ENCODE measurements at places on chromosomes 7 and 10.

DNA sequence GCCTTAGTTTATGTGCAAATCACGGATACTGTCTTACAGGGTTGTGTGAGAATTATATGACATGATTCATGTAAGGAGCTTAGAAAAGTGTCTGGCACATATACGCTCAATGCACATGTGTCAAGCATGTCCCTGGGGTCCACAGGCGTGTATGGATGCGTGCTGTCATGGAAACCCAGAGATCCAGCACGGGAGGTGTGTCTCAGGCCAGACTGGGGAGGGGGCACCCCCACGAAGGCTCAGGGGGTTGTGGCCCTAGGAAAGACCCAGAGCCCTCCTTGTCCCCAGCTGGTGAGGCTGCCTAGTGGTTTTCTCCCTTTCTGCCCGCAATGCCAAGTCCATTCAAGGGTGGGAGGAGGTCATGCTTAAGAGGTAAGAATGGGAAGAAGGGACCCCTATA is 9.1 kb downstream of the BTBD16 start:
- DNase-seq = no peak

- no peak for DNase-seq
Observed at GRCh38 chr7:20146451-20146850, 70.7 kb downstream of the MACC1 start.

DNA sequence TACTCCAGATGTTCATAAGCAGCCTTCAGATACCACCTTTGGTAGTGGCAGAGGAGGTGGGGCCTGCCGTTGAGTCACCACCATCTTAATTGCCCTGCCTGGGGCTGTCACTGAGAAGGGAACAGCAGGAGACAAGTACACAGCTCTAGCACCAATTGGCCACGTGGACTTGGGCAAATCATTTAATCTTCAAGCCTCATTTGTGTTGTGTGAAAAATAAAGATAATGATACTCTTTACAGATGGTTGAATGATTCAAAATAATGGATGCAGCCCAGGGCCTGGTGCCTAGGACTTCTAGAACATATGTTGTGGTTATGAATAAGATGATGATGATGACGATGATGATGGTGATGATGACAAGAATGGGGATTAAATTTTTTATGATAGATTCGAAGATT is 111.9 kb upstream of the ADAM12 start:
- DNase-seq = no peak

DNA sequence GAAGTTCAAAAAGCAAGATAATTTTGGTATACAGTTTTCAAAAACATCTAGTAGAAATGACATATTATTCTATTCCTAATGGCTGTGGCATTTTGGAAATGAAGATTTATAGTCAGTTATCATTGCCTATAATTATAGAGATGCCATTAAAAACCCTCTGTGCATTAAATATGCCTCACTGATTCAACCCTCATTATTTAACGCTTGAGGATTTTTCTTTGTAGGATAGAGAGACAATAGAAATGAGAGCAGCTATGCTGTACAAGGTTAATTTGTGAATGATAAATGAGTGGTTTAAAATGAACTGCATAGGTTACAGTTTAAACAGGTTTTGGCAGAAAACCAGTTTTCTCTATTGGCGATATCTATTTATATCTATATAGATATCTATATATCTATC is 32.2 kb upstream of the SEMA3A start:
- no peak for DNase-seq

GRCh38 chr7:79749856-79750255 is 296.4 kb upstream of the MAGI2 start:
- no peak for DNase-seq

DNA sequence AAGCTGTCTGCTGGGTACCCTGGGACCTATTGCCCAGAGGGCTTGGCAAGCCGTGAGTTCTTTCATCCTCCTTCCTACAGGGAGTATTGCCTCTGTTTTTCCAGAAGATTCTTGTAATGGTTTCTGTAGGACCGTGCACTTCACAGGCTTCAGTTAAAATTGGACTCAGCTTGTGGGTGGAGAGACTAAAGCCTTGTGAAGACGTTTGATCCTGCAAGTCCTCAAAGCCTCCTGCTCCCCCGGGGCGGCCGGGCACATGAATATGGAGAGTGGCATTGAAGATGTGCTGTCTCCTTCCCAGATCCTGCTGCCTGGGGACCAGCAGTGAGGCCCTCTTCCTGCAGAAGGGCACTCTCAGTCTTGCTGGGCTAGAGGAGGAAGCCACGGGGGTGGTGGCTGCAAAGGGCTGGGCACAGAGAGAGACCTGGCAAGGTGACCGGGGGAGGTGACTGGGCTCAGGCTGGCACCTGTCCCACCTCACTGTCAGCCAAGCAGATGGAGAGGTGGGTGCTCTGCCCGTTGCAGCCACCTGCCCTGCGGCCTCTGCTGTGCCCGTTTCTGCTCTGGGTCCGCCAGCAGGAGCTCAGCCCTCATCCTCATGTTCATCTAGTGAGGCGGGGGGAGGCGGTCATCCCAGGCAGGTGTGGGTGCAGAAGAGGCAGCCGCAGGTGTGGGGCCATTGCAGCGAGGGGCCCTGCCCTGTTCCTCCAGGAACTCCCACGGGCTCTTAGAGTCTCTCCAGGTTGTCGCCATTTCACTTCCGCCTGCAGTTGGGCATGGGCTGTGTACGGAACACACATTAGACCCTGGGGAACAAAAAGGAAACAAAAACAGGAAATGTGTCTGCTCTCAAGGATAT is 55.7 kb downstream of the TMEM209 start:
- no peak for DNase-seq

GRCh38 chr10:129693382-129693781 is 226.3 kb downstream of the MGMT start:
- no peak for DNase-seq

GRCh38 chr10:71255808-71256660 is 43.7 kb downstream of the UNC5B start:
- DNase-seq = no peak

GRCh38 chr7:128005117-128005516 is 26.1 kb downstream of the LRRC4 start:
- no peak for DNase-seq

DNA sequence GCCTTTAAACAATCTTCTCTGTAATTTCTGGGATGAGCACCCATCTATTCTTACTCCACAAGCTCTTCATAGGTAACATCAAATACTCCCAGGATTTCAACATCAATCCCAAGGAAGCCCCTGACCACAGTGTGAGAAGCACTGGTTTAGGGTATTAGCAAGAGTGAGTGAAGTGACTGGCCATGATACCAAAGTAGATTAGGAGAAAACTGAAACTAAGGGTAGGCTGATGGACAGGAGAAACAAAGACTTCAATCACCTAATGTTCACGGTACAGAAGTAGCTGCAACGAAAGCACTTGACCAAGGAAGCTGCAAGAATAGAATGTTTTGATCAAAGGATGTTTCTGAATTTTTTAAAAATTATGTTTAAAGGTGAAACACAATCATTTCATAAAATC is 49.8 kb downstream of the LMBR1 start:
- no peak for DNase-seq

GRCh38 chr7:33762911-33763306 is 142.4 kb upstream of the BMPER start:
- no peak for DNase-seq

DNA sequence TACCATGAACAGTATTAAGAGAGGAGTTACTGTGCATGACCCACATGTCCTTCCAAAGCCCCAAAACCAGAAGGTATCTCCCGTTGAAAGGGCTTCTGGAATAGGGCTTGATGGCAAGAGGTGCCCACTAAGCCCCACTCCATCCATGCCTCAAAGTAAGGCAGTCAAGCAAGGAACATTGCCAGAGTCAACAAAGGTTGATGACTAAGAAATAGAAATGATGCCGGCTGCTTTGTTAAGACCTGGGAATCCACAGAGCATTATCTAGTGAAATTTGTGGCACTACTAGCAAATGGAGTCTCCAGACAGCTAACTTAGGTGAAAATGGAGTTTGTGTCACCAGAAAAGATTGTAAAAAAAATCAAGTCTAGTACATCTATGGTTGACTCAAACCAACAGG is 6.2 kb downstream of the SFR1 start:
- DNase-seq = no peak

DNA sequence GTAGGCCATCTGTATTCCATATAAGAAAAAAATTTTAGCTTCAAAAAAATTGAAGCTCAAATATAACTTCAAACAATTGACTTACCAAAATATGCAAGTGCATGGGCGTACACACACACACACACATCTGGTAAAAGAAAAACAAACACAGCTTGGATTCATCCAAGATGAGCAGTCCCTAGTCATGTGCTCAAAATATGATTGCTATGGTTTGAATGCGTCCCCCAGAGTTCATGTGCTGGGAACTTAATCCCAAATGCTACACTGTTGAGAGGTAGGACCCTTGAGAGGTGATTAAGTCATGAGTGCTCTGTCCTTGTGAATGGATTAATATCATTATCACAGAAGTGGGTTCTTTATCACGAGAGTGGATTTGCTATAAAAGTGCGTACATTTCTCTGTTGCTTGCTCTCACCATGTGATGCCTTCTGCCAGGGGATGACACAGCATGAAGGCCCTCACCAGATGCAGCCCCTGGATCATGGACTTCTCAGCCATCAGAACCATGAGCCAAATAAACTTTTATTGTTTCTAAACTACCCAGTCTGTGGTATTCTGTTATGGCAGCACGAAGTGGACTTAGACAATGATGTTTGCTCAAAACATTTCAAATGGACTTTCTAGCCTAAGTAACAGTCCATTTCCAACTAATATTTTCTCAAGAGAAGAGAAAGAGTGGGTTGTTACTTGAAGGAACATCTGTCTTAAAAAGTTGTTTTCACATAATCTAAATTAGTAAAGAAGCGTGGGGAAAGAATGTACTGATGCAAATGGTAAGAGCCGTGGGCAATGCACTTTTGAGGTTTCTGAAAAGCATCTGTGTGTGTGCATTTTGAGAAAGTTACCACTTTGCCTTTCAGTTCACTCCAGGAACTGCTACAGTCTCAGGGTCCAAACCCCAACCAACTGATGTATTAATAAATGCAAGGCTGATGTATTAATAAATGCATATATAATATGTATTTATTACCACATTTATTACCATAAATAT is 15.1 kb upstream of the SVIL start:
- DNase-seq = no peak

DNA sequence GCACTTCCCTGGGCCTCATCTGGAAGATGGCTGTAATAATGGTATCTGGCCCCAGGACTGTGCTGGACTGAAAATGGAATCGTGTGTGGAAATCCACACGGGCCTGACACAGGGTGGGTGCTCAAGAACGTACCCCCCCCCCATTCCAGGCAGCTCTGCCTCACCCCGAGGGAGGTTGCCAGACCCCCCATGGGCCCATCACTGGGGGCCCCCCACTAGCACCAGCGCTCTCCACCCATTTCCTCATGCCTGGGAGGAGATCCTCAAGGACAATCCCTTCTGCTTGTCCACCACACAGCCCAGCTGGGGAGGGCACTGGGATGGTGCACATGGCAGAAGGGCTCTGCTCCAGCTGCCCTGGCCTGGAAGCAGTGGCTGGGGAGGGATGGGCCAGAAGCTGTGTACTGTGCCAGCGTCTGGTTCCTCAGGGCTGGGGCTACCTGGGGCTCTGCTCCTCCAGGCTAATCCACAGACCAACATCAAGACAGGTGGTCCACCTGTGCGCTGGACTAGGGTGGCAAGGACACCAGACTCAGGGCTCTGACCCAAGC is 55.4 kb downstream of the CAMK2B start:
- DNase-seq = no peak

DNA sequence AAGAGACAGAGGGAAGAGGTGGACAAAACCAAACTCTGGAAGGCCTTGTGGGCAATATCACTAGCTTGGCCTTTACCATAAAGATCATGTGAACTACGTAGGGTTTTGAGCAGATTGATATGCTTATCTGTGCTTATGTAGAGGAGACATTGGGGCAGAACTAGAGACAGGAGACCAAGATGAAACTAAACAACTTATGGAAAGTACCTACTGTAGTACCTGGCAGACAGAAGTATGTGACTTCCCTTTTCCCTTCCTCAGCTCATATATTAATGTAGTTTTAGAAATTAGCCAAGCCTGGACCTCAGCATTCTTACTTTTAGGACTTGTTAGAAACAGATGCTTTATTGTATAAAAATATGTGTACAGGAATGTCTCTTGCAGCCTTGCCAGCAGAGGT is 14.0 kb upstream of the IL6 start:
- DNase-seq = no peak

DNA sequence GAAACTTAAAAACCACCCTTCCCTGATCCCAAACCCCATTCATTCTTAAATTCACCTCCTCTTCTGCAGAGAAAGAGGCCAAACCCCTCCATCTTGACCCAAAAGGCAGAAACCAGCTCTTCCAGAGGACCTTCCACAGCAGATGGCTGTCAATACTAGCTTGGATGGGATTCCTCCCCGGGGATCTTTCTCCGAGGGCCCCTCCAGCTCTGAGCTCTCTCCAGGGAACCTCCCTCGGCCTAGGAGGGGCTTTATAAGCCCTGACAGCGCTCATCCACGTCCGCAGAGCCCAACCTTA is 5.4 kb downstream of the TNRC18 start:
- DNase-seq = no peak

DNA sequence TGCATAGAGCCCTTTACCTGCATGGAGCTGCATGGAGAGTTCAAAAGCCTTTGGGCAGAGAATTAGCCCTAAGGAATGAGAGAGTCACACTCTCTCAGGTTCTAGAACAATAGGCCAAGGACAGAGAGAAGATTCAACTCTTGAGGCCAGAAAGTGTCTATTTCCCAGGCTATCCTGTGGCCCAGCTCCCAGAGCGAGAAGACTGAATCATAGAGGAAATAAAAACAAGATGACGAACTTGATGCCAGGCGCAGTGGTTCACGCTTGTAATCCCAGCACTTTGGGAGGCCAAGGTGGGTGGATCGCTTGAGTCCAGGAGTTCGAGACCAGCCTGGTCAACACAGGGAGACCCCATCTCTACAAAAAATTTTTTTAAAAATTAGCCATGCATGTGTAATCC is 18.3 kb upstream of the PODXL start:
- DNase-seq = no peak

GRCh38 chr7:11177793-11178192 is 204.1 kb downstream of the PHF14 start:
- DNase-seq = no peak

- no peak for DNase-seq
Observed at GRCh38 chr7:112886208-112886607, 96.0 kb upstream of the TMEM168 start.

DNA sequence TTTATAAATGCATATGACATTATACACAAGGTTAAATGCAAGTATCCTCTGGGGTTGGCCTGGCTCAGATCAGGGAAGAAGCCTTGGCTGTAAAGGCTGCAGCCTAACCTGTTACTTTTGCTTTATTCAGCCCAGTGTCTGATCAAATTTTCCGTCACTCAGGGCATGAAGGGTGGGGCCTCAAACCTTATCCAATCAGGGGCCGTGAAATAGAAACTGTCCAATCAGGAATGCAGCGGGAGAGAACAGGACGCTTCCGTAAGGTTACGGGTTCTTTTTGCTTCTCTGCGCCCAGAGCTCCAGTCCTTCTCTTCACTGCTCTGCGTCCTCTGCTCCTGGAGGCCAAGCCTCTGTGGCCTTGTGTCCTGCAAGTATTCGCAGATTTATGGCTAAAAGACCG is at the start of gene ZNF716:
ZNF716 (plus strand) TSS at position 274 of the 400 bp plus-strand sequence; CDS start at position 386, 112 bp downstream.
- no peak for DNase-seq

- no peak for DNase-seq
Observed at GRCh38 chr7:2815875-2816245, 28.2 kb downstream of the GNA12 start.

Measured in progenitor cell of endocrine pancreas (in vitro differentiated cells).